ENCODE measurements at places on chromosomes 4 and X.

DNA sequence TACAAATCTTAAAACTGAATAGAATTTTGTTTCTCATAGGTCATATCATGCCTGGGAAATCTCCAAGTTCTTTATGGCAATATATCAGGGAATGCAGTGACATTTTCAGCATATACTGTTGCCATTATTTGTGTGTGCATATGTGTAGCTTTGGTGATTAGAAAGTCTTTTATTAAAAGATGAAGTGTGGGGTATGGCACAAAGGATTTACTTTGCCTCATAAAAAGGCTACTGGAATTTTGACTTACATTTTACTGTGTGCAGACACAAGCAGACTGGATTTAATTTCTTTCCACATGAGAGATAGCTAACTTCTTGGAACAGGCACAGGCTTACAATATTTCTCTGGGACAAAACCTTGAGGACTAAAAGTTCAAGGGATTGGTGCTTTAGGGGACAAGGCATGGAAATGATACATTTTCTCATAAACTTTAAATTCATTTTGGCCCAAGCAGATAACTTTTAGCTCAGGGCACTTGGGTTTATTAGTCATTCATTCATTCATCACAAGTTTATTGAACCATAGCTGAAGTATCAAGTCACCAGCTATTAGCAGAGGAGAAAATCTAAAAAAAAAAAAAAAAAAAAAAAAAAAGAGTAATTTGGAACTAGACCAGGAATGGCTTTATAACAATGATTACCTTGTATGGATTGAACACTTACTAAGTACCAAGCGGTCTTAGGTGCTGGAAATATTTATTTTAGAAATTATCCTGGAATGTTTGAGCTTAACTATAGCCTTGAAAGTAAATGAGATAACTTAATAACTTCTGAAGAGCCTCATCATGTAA lies 191.5 kb downstream of the SLIT2 start:
- no peak for DNase-seq

GRCh38 chr4:59339631-59340030 lies 1860.5 kb upstream of the ADGRL3 start:
- DNase-seq: no peak

- DNase-seq: no peak
Measured at GRCh38 chr4:81531410-81531809, 59.7 kb upstream of the RASGEF1B start.

DNA sequence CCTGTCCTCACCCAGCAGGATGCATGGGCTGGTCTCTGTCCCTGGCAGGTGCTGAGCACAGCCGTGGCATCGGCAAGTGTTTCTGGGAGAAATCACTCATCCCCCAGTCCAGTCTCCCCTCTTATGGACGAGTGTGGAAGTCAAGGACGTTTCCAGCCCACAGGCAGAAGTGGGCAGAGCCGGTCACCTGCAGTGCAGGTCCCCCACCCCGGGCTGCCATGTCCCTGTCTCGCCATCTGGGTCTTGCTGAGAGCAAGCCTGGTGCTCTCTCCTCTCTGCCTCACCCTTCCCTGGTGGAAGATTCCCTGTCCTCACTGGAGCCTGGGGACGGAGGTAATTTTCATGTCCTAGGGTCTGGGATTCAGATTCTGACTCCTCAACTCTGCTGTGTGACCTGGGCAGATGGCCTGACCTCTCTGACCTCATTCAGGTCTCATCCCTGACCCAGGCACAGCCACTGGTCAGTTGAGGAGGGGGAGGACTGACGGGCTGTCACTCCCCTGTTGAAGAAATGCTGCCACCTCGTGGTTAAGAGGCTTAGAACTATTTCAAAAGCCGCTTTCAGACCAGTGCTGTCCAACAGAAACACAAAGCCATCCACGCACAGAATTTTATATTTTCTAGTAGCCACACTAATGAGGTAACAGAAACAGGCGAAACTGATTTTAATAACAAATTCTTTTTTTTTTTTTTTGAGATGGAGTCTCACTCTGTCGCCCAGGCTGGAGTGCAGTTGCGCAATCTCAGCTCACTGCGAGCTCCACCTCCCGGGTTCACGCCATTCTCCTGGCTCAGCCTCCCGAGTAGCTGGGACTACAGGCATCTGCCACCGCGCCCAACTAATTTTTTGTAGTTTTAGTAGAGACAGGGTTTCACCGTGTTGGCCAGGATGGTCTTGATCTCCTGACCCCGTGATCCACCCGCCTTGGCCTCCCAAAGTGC lies 1.8 kb downstream of the CPZ start:
- no peak for DNase-seq

DNA sequence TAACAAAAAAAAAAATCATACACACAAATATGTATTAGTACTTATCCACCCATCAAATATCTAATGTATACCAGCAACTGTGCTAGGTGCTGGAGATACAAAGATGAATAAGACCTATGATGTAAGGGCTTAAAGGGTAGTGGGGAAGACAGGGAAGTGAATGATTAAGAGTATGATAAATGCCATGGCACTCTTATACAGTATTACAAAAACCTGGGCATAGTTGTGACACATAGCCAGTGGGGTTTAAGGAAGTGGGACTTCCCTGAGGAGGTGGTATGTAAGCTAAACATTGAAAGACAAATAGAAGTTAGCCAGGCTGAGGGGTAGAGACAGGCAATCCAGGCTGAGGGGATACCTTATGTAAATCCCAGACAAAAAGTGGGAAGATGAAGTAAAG lies 23.5 kb downstream of the CHM start:
- no peak for DNase-seq

GRCh38 chr4:152344001-152344400 lies 191.9 kb downstream of the FBXW7 start:
- DNase-seq: no peak
